ENCODE measurements at places on chromosomes 5 and 9.
A peak's percentile ranks its signal among the peaks of the same experiment; 100 is the strongest.

GRCh38 chr5:166045961-166046360 lies 2245.5 kb upstream of the WWC1 start:
- no peak for DNase-seq

DNA sequence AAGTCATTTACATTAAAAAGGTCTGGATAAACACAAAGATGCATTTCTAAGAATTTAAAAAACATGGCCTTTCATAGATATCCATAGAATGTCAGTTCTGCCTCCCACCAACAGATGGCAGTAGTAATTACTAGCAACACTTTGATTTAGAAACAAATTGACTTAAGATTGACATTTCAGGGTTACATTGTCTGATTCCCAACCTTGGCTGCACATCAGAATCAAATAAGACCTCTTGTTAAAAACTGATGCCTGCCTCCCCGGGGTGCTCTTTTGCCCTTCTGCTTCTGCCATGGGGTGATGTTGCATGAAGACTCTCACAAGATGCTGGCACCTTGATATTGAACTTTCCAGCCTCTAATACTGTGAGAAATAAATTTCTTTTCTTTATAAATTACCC lies 146.2 kb upstream of the GPR151 start:
- DNase-seq = no peak

- no peak for DNase-seq
Measured at GRCh38 chr5:34620185-34620584, 35.9 kb upstream of the RAI14 start.

GRCh38 chr9:127788337-127789011 lies 2.6 kb downstream of the CDK9 start:
- DNase-seq = peak; percentile 35

DNA sequence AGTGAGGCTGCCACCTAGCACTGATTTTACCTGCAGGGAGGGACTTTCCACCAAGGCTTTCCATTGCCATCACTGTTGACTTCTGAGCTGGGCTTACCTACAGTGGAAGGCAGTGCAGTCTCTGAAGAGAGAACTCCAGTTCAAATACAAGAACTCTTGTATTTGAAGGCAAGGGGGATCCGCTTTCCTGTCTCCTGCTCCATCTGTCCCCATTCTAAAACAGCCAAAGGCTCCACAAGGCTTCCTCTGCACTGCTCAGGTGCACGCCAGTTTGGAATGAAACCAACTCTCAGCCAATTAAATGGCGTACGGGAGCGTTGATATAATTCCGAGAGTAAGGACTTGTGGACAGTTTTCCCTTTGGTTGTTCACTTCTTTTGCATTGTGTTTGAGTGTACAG lies 66.0 kb upstream of the CXCL14 start:
- DNase-seq = no peak

GRCh38 chr5:83378624-83379289 lies 92.8 kb upstream of the VCAN start:
- DNase-seq = no peak

- DNase-seq = no peak
Measured at GRCh38 chr5:38551030-38552017, 5.1 kb downstream of the LIFR start.

All from activated naive CD8-positive, alpha-beta T cell treated with anti-CD3 and anti-CD28 coated beads, Interleukin-2, amount 50 U/mL, for 16 hours (primary cell).